ENCODE measurements at places on chromosomes 16 and 17.

- DNase-seq, result no peak
These were observed 430.5 kb downstream of the RBFOX1 start for GRCh38 chr16:7763111-7763510.

DNA sequence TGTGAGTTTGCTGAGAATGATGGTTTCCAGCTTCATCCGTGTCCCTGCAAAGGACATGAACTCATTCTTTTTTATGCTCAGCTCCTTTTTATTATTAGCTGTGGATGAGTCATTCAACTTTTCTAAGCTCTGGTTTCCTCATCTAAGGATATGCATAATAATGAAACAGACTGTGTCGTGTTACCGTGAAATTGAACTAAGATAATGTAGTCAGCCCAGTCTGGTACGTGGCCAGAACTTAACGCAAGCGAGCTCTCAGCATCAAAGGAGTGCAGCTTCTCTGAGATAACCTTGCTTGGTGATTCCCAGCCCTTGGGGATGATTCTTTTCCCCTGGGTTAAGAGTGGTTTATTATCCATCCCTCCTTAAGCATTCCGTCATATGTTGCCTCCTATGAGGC, 454.3 kb upstream of the EEF2KMT start:
- no peak for DNase-seq

- no peak for DNase-seq
These were observed 7.3 kb downstream of the SYCE1L start for GRCh38 chr16:77206533-77206932.

GRCh38 chr17:34624767-34625383, 45.5 kb downstream of the TMEM132E start:
- no peak for DNase-seq

- DNase-seq, result no peak
These were observed 77.9 kb upstream of the LGALS9 start for GRCh38 chr17:27553019-27553511.

- no peak for DNase-seq
These were observed 5.2 kb upstream of the SPATA2L start for GRCh38 chr16:89706518-89707260.

DNA sequence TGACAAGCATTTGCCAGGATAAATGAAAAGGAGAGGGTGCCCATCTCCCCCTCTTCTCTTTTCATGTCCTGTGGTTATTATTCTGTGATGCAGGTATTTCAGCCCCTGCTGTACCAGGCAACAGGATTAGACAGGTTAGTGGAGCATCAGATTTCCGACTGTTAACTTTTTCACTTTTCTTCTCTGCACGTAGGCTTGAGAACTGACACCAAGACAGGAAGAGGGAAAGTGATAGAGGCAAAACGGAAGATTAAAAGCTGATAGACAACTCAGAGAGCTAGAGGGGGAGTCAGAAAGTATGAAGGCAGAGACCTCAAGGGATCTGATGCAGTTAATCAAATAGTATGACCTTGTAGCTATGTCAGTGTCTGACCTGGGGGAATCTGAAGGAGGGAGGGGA, 132.8 kb downstream of the SOX9 start:
- DNase-seq, result no peak

- DNase-seq, result no peak
These were observed 32.7 kb upstream of the RPH3AL start for GRCh38 chr17:385178-385835.

- no peak for DNase-seq
These were observed 139.4 kb downstream of the CCDC182 start for GRCh38 chr17:57605675-57606105.

GRCh38 chr16:56480776-56481467, 29.6 kb downstream of the OGFOD1 start:
- no peak for DNase-seq

GRCh38 chr17:77225265-77225664, 84.5 kb downstream of the SEC14L1 start:
- no peak for DNase-seq

- no peak for DNase-seq
These were observed 4.4 kb upstream of the ARMC7 start for GRCh38 chr17:75105126-75106080.

DNA sequence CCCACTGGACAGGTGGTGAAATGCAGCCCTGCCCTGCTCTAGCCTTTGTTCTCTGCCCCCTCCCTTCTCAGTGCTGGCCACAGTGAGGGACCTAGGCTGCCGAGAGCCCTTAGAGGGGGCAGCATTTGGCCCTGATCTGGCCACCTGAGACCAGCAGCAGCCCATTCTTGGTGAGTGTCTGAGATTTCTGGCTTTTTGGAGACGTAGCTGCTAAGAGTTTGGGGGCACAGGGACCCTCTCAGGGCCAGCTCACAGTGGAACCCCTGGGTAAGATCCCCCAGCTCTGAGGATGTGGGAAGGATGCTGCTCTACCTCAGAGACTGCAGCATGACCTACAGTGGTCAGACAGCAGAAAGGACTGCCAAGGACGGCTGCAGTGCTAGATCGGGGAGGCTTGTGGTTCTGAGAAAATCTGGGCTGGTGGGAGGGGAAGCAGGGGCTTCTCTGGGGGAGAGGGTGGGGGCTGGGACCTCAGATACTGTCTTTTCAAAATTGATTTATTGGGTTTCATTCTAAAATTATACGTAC, 13.3 kb downstream of the GRB7 start:
- DNase-seq, result no peak

DNA sequence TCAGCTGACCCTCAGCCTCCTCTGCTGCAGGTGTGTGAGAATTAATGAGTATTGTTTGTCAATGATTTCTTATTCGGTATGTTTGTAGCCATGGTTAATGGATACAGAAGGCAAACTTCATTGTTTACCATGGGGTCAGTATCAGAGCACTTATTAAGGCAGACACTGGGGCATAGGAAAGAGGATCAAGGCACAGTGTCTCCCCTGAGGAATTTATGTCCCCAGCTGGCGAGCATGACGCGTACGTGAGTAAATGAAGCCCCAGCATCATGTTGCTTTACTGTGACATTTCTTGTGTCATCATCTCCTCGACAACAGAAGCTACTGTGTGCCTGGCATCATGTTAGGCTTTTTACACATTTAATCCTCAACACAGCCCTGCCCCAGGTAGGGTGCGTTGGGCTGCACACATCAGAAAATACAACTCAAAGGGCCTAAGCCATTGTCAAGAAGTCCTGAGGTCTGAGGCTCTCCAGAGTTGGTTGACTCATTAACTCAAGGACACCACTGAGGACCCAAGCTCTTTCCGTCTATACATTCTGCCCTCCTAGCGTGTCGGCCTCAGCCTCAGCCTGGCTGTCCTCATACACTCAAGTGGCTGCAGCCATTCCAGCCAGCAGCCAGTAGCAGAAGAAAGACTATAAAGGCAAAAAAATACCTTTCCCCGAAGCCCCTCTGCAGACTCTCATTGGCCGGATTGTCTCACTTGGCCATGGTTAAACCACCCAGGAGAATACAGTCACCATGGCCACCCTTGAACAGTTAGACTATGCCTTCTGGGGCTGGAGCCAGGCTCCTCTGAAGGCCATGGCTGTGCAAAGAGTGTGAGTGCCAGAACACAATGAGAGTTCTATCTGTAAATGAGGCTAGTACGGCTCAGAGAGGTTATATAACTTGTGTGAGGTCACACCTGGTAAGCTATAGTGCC, 13.9 kb upstream of the ZCCHC14 start:
- no peak for DNase-seq

DNA sequence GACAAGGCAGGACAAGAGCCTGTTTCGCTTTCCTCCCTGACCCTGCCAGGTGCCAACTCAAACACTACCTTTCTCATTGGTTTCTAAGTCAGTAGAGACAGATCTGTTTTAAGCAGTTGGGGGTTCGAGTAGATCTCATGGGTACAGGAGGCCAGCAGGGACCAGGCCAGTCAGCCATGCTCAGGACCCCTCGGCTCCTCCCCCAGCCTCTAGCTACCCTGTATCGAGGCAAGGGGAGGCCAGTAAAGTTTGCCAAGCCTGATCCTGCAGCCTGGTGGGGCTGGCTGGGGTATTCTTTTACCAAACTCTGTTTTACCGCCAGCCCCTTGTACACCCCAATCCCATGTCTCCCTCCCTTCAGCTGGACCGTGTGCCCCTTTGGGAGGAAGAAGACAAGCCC, 26.6 kb downstream of the OR1D5 start:
- no peak for DNase-seq

DNA sequence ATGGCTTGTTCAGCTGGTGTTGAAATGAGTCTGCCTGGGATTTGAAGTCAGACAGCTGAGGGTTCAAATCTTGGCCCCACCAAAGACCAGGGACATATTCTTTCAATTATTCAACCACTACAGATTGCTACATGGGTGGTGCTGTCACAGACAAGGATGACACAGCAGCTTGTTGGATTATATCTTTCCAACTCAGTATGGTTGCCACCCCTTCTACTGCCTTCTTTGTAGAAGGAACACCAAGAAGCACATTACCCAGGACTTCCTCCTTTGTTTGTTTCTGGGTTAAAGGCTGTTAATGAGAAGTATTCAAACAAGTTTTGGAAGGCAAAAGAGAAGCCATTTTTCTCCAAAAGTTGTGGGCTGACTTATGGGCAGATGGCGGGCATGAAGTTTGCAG, 78.6 kb downstream of the COPRS start:
- DNase-seq, result no peak

GRCh38 chr16:4877380-4877685, 30.1 kb downstream of the UBN1 start:
- DNase-seq, result no peak

GRCh38 chr16:27046958-27047518, 19.7 kb upstream of the C16orf82 start:
- DNase-seq, result no peak

GRCh38 chr16:83705856-83706255, 101.9 kb upstream of the HSBP1 start:
- DNase-seq, result no peak

GRCh38 chr17:8055851-8056231, 17.0 kb downstream of the ALOX15B start:
- no peak for DNase-seq

DNA sequence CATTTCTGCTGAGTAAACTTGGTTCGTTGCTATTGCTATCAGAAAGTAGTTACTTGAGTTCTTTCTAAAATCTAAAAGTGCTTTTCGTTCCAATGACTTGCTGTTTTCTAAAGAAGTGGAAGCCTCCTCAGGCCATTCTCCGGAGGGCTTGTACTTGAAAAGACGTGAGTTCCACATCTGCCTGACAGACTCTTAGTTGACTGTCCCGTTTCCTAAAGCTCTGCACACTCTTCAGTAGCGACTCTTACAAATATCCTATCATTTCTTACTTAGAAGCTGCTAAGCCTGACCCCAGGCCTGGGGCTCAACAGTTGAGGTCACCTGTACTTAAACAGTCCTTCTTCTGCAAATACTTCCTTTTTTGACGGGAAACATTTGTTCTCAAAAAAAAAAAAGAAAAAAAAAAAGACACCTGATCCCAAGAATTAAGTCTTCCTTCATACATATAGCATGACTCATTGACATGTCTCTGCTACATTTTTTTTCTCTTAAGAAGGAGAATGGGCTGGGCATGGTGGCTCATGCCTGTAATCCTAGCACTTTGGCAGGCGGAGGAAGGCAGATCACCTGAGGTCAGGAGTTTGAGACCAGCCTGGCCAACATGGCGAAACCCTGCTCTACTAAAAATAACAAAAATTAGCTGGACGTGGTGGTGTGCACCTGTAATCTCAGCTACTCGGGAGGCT, 61.5 kb downstream of the DHRS7C start:
- no peak for DNase-seq

DNA sequence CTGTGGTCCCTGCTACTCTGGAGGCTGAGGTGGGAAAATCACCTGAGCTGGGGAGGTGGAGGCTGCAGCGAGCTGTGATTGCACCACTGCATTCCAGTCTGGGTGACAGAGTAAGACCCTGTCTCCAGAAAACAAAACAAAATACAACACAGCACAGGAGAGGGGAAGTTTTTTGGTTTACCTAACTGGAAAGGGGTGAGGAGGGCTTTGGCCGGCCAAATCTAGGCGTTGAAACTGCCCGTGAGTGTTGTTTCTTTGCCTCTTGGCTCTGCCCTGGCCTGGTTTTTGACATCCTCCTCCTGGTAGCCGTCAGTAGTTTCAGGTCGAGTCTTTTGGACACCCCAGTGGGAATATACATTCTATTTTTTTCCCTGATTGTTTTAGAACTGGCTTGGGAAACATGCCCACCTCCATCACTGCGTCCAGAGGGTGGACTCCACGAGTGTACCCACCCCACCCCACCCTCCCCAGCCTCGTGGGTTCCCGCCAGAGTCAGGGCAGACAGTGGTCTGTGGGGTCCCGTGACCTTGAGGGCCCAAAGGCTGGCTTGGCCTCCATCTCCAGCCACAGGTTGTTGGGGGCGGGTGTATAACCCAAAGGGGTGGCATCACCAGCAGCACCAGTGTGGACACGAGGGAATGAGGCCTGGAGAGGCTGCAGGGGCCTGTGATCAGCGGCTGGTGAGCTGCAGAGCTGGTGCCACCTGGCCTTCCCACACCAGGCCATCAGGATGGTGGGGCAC, 42.7 kb downstream of the NT5M start:
- no peak for DNase-seq

DNA sequence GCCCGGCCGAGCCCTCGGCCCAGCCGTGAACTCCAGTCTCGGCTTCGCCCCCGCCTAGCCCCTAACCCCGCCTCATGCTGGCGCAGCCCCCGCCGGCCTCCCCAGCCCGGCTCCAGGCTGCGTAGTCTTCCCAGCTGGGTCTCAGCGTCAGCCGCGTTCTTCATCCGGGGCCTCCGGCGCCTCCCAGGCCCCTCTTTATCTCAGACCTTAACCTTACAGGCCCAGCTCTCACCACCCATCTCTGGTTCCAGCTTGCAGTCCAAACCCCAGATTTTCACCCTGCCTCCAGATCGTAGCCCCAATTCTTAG, at the start of gene PROCA1:
Gene PROCA1, minus strand, starts transcription at position 166 of the 309 bp plus-strand sequence. CDS start 228 bp downstream, outside the sequence.
- peak; percentile 27 for DNase-seq

DNA sequence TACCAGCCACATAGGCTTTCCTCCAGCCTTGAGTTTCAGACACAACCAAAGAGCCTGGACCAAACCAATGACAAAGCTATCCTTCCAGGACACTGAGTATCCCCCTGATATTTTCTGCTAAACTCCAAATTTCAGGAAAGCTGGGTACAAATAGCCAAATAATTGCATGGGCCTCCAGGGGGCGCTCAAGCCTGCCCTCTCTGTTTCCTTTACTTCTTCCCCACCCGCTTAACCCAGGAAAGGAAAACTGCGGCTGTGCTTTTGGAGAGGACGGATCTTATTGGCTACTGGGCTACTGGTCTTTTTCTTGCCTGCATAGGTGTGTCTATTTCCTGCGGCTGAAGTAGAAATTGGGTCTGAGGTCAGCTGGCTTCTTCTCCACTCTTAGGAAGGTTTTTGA, 30.1 kb downstream of the GNGT2 start:
- DNase-seq, result peak; percentile 20

GRCh38 chr17:80663781-80664206, 119.2 kb downstream of the RPTOR start:
- no peak for DNase-seq

- no peak for DNase-seq
These were observed 258.6 kb upstream of the FOXF1 start for GRCh38 chr16:86251682-86252081.

- peak; percentile 72 for DNase-seq
These were observed 17.7 kb downstream of the KSR1 start for GRCh38 chr17:27473748-27474609.

GRCh38 chr17:15462976-15463772, 4.2 kb downstream of the CDRT4 start:
- DNase-seq, result no peak
